ENCODE measurements at places on chromosomes 5 and 9.
A peak's percentile ranks its signal among the peaks of the same experiment; 100 is the strongest.

- no peak for DNase-seq
Observed at GRCh38 chr5:149280124-149280523, 8.5 kb downstream of the AFAP1L1 start.

DNA sequence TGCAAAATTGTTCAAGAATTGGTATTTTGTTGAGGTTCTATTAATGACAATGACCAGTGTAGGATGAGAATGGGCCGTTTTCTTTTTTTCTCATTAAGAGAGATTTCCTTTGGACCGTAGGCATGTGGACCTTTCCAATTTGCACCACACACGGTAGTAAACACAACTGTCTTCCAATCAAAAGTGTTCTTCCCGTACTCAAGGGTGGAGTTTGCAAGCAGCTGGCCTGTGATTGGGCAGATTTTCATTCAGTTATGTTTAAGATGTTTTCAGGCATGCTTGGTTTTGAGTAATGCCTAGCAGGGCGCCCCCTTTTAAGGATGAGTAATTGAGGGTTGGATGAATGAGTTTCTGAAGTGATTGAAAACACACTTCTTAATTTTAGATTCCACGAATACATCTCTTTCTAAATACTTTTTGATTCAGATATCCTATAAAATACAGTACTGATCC is 2.5 kb downstream of the KDM3B start:
- no peak for DNase-seq

DNA sequence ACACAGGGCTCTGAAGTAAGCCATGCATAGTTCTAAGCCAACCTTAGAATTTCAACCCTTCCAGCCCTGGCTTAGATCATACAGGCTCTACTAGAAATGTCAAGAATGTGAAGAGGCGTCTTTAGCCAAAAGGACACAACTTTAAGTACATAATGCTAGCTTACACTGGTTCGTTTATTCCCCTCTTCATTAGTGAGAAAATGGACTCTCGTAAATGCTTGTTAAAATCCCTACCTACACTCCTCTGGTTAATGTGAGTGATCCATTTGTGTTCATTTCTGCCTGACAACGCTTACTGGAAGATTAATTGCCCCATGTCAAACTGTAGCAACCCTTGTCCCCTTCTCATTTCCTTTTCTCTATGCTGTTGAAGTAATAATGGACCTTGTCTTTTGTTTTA is 149.3 kb upstream of the POU5F2 start:
- no peak for DNase-seq

GRCh38 chr5:174362514-174362913 is 317.0 kb downstream of the NSG2 start:
- DNase-seq: no peak

DNA sequence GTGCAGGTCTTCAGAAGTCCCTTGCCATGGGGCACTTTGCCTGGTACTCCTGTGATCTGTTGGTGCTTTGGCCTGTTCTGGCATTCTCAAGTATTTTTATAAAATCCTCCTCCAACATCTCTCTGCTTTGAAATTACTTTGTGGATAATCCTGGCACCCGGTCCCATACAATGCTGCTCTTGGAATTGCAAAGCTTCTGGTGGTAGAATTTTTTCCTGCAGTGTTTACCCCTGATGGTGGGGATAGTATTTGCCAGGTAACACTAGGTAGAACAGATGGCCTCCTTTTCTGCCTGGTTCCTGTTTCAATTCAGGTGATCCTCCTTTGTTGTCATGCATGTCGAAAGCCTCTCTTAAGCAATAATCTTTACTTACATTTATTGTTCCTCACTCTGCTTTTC is 109.8 kb upstream of the ATP10B start:
- no peak for DNase-seq

DNA sequence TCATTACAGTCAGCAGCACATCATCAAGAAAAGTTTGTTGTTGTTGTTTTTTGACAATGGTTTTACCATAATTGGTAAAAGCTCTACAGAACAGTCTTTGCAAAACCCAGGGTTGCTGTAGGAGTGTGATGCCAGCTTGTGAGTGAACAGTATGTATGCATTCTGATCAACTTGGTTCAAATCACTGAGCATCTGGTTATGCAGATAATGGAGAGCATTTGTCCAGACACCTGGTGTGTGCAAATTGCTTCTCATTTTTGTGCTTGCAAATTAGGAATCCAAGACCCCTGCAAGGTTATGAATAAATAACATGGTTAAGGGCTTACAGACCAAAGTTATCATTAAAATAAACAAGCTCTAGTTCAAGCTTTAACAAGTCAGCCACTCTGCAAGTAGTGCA is 448.7 kb upstream of the ACTBL2 start:
- no peak for DNase-seq

DNA sequence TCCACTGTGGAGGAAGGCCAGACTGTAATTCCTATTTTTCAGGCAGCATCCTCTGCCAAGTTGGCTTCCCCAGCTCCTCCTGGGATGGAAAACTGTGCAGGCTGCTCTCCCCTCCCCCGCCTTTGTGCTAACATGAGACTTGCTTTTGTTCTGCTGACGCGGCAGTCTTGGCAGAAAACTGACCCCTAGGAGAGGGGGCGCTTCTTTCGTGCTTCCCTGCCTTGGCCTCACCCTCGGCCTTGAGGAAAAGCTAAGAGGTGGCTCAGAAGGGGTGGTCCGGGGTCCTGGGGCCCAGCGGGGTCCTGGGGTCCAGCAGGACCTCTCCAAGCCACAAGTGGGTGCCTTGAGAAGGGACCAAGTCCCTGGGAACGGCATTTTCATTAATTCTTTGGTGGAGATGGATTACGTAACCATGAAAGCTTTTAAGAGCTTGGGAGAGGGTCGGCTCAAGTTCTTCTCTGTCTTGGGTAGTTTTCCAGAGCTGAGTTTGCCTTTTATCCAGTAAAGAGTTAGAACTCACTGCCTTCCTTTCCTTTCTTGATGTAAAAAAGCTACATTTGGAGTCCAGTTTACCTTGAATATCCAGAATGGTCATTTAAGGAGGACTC is 51.0 kb downstream of the SH3PXD2B start:
- DNase-seq: no peak

DNA sequence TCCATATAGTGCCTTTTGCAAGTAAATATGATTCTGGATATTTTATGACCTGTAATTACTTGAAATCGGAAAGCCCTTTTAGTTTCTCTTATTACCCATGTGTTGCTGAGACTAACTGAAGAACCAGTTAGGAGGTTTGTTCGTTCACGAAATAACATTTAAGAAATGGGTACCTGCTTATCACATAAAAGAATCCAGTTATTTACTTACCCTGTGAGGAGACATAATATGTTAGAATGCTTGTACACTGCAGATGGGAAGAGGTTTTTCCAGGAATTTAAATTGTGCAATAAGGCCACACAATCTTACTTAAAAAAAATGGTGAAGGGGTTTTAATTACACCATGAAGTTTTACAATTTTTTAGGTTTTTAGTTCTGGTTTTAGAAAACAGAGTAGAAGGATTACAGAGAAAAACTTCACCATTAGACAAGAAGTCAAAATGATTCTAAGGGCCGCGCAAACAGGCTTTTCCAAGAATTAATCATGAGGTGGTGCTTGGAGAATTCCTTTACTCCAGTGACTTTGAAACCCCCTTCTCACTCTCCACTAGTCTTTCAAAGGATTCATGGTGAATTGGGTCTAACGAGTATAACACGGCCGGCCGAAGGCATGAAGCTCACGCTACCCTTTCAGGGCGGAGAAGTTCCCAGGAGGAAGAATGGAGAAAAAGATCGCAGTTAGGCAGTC is 1.1 kb upstream of the PTGER4 start:
- DNase-seq: no peak

- no peak for DNase-seq
Observed at GRCh38 chr9:91911657-91912056, 38.4 kb downstream of the ROR2 start.

DNA sequence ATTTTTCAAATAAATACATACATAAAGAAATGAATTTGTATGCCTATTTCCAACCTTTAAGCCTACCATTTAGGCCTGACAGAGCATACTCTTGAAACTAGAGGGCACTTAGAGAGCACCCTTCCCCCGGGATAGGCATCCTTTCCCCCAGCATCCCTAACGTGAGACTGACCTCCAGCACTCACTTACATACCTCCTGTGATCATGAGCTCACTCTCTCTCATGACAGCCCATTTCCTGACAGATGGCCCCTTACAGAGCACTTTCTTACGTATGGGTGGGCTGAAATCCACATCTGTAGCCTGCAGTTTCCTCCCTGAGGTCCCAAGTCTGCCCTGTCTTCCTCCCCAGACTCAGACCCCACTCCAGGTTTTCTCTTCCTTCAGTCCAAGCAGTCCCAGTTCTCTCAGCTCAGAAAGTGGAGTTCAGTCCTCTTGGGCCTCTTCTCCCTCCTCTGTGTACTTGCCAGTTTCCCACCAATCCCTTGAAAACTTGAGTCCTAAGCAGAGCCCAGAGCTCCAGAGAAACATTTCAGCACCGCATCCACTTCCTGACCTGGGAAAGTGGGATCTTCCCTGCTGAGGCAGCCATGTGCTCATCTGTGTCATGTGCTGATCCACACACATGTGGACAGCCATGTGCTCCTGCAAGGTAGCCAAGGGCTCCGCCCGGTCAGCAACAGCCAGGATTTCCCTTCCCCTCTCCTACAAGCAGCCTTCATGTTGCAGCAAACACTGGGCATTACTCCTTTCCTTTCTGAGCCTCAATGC is 2.2 kb upstream of the CDX1 start:
- no peak for DNase-seq

DNA sequence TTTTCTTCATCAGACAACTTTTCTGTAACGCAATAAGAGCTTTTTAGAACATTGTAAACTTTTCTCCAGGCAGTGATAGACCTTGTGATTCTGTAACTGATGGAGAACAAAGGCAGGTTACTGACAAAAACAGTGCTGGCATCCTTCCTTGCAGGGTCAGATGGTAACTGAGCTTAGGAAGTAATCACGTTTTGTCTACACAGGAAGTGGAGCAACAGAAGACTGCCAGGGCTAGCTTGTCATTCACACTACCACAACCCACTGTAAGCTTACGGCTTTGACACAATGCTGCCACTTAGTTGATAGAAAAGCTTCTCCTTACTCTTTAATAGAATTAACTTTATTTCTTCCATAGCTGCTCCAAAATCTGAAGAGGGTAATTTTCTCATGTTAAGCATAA is 46.8 kb downstream of the FBN2 start:
- DNase-seq: no peak

DNA sequence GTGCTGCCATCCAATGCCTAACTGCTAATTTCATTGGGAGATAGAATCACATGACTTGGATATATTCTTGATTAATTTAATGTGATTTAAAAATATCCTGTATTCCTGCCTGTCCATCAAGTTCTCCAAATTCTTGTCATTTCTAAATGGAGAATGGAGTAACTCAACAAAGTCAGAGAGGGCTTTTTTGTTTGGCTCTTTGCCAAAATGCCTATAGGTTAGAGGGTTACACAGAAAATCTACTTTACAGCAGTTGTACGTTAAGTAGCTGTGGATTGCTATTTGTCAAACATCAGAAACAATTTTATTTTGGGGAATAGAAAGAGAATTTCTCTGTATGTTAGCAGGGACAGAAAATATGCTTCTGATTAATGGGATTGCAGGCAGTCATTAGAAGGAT is 5.9 kb downstream of the PIK3R1 start:
- no peak for DNase-seq

GRCh38 chr9:112750016-112750763 is at the start of gene SNX30:
Gene SNX30, plus strand, starts transcription at chr9:112750760. Its CDS starts 242 bp downstream, at chr9:112751002.
- peak; percentile 16 for DNase-seq

GRCh38 chr5:170691657-170692056 is 91.9 kb upstream of the GABRP start:
- DNase-seq: no peak

- no peak for DNase-seq
Observed at GRCh38 chr5:164048359-164048926, 543.0 kb downstream of the MAT2B start.

GRCh38 chr5:143106174-143106573 is 297.3 kb downstream of the NR3C1 start:
- DNase-seq: no peak

GRCh38 chr5:112940670-112941069 is 18.6 kb upstream of the REEP5 start:
- DNase-seq: no peak

DNA sequence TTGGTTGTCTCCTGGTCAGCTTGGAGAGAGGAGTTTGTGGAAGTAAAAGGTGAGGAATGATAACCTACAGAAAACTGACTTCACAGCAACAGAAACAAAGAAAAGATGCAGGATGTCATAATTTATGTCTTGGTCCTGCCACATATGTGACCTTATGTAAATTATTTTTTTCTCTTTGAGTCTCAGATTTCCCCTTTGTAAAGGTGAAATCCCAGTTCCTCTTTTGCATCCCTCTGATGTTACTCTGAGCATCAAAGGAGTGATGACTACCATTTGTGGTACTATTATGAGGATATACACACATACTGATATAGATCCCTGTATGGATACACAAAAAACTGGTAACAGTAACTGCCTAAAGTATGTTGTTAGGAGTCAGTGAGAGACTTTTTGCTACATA is 1.4 kb upstream of the THG1L start:
- no peak for DNase-seq

- no peak for DNase-seq
Observed at GRCh38 chr9:129752900-129753729, at the start of gene PTGES. Gene PTGES, minus strand, starts transcription at chr9:129753042. Its CDS starts 30 bp downstream, at chr9:129753012.

DNA sequence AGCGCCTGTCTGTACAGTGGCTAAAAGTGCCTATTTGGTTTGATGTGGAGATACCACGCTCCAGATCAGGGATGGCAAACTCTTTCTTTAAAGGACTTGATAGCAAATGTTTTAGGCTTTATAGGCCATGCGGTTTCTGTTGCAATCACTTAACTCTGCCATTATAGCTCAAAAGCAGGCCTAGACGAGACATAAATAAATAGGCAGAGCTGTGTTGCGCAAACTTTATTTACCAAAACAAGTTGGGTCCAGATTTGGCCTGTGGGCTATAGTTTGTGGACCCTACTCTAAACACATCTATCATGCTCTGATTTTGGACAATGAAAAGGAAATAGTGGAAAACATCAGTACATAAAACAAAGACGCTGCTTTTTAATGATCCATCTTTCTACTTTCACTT is 79.2 kb downstream of the PTCH1 start:
- no peak for DNase-seq

DNA sequence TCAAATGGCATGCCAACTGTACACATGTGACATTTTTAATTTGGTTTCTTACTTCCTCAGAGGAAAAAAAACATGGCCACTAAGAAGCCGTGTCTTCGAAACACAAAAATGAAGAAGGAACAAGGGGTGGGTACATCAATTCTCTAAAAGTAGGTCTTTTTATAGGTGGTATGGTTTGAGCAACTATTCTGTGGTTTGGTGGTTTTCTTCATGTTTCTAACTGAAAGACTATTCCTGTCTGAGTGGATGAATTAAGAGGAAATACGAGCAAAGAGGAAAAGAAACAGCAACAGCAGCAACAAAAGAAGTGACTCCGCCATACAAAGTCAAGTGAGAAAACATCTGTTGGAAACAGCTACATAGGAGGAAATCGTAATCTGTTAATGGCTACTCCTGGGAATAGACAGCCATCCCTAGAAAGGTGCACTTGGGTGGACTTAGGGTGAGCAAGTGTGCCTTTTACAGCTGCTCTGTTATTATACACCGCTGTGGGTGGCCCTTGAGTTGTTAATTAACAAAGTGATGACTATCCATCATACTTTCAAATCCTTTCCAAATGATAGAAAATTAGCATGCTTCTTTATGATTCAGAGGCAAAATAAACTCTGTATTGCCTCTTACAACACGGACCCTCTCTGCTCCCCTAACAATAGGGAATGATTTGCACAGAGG is 575.8 kb downstream of the TLE1 start:
- DNase-seq: peak; percentile 86

GRCh38 chr9:125822160-125822559 is 75.0 kb downstream of the PBX3 start:
- DNase-seq: no peak
